ENCODE measurements at places on chromosomes 16 and 17.

- no peak for DNase-seq
These were observed 180.8 kb downstream of the SALL1 start for GRCh38 chr16:50970281-50970680.

DNA sequence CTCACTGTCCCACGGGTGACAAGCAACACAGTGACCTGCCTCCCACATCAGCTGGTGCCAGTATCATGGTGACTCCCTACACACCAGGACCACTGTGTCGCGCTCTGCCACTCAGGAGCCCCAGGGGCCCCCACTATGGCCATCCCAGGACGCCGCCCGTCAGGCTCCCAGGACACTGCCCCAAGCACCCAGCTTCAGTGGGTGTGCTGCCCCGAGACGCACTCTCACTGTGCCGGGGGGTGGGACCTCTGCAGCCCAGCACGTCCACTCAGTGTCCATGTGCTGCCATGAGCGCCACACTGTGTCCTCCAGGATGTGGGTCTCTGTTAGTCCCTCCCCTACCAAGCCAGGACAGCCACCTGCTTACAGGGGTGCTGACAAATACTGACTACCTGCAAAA lies 120.5 kb downstream of the ZNF778 start:
- no peak for DNase-seq

DNA sequence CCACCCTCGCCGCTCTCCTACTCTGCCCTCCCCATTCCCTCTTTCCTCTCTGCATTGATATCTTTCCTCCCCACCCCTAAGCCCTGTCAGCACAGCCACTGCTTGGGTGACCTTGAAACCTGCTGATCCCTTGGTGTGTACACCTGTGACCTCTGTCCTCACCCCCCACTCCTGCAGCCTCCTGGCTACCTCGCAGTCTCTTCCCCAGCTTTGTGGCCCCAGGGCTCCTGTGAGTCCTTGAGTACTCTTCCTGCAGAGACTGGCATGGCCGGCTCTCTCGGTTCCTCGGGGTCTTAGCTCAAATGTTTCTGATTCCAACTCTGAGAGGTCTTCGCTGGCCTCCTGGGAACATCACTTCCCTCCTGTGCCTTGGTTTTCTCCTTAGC lies 31.7 kb downstream of the ADCY7 start:
- DNase-seq, result peak; percentile 19

- no peak for DNase-seq
These were observed 50.8 kb downstream of the SDK2 start for GRCh38 chr17:73593249-73593965.

DNA sequence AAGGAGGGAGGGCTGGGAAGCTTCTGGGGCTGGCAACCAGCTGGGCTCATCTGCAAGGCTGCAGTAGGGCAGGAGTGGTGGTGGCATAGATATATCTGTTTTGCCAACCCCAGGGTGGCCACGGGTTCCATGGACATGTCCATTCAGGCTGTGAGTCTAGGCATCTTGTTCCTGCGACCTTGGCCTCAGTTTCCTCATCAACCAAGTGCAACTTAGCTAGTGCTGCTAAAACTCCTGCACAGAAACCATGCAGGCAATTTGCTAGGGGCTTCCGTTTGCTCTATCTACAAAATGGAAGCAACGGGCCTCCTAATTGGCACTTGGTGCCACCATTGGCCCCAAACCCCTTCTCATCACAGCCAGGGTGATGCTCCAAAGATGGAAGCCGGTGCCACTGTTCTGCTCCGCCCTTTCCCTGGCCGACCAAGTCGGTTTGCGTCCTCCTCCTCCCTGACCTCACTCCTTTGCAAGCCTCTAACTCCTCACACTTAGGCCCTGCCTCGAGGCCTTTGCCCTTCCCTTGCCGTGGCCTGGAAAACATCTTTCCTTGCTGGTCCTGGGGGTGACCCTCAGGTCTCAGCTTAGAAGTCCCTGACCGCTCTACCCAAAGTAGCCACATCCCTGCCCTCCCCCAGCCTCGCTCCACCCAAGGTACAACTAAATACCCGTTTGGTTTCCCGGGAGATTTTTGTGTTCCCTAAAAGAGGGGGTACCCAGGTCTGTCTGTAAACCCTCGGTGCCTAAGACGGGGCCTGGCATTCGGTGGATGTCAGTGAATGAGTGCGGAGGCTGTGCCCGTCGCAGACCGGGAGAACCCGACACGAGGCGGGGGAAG lies 1.2 kb downstream of the SREBF1 start:
- no peak for DNase-seq
